ENCODE measurements at places on chromosomes 5 and 9.

DNA sequence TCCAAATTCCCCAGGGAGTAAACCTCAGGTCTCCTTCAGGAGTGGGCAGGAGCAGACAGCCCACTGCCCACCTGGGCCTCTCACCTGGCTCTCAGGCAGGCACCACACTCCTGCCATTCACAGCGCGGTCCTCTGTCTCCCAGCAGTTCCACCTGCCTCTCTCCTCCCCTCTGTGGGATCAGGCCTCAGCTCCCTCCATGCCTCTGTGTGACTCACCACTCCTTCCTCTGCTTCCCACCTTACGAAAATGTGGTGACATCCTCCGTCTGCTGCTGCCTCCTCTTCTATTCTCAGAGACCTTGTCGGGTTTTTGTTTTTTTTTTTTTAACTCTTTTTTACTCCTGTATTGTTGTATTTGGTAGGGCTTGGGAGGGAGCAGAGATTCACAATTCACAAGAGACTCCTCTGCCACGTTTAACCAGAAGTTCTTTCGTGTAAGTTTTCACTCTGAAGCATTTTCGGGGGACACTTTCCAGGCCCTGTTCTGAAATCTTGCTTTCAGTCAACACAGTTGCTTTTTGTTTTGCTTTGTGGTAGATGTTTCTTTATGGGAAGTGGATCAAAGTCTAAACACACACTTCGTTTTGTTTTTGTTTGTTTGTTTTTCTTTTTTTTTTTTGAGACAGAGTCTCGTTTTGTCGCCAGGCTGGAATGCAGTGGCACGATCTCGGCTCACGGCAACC is 21.1 kb upstream of the CDKN2AIPNL start:
- DNase-seq, result no peak

DNA sequence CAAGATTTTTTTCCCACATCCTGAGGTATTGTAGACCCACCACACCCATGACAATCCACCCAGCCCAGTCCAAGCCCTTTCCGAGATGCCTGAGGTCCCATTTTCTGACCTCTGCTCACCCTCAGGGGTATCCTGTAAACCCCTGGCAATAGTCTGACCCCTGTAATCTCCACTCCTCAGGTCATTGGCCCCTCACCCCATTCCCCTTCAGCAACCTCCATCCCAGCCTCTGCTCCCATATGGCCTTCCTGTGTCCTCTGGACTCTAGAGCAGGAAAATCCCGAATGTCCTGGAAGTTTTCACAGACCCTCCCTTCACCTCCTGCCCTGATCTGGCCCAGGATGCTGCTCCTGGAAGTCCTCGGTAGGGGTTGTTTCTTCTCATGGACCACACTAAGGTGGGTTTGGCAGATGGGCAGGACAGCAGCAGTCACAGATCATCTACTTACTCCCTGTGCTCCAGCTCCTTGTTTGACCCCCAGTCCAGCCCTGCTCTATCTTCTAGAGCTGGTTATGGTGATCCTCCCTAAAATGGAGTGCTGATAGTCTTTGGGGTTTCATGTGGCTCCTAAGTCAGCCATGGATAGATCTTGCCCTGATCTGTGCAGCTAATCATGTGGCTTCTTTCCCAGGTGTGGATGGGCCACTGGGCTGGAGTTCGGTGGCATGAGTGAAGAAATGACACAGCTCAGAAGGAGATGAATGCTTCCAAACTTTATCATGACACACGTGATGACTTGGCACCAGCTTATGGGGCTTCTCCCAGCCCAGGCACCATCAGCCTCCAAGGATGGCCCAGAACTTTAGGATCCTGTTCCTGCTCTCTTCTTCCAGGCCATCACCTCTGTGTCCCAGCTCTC is 12.0 kb upstream of the ACSL6 start:
- no peak for DNase-seq

- no peak for DNase-seq
These were observed 48.4 kb upstream of the SUSD3 start for GRCh38 chr9:93010056-93010455.

GRCh38 chr9:2158111-2158610 is 143.0 kb downstream of the SMARCA2 start:
- peak; percentile 62 for DNase-seq
